ENCODE measurements at places on chromosomes 5 and 9.

GRCh38 chr9:14782286-14783051 lies 59.9 kb upstream of the CER1 start:
- DNase-seq = no peak

GRCh38 chr5:82466986-82467561 lies 188.9 kb upstream of the RPS23 start:
- no peak for DNase-seq

DNA sequence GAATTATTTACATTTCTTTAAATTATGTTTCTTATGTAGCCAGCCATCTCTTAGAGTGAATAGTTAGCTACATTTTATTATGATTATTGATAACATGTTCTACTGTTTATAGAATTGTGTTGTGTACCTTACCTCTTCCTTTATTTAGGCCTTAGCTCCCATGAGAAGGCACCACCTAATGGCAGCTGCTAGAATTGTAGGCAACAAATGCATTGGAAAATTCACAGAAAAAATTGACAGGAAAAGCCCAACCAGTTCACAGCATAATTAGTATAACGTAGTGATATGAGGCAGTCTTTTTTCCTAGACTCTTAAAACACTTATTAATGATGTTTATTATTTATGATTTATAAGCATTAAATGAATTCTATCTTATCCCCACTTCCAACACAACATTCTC lies 175.8 kb downstream of the WDR70 start:
- DNase-seq = no peak

GRCh38 chr9:12811935-12812334 lies 37.1 kb downstream of the LURAP1L start:
- DNase-seq = no peak

GRCh38 chr5:81425569-81425968 lies 31.6 kb upstream of the ACOT12 start:
- peak; percentile 1 for DNase-seq

GRCh38 chr5:150663936-150664335 lies 2.9 kb downstream of the MYOZ3 start:
- no peak for DNase-seq

DNA sequence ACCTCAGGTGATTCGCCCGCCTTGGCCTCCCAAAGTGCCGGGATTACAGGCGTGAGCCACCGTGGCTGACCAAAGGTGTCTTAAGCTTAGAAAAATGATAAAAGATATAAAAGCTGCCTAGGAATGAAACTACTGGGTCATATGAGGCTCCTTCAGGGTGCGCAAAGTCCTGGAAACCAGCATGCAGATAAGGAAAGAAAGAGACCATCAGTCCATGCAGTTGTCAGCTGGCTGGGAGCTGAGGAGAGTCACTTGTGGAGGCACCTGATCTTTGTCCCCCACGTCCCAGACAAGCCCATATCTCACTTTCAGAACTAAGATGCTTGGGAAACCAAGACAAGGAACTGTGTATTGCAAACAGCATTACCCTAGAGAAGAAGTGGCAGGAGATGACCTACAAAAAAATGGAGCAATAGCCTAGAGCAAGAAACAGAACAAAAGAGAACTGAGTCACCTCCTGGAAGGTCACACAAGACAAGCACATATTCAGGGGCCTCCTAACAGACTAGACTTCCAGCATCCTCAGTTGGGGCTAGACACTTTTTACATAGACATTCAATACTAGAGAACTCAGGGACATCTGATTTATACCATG lies 2.8 kb upstream of the CCDC125 start:
- DNase-seq = no peak

DNA sequence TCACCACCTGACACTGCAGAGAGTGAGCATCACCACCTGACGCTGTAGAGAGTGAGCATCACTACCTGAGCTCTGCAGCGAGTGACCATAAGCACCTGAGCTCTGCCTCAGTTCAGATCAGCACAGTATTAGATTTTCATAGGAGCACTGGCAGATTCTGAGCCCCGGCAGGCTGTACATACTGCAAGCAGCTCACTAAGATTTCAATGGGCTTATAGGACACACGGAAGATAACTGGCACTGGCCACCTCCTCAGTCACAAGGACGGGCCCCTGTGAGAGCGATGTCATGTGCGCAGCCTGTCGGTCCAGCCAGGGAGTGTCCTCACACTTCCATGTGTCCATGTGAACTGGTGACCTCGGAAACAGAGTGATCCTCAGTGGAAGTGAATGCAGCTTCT lies 153.5 kb upstream of the IRX2 start:
- DNase-seq = no peak

DNA sequence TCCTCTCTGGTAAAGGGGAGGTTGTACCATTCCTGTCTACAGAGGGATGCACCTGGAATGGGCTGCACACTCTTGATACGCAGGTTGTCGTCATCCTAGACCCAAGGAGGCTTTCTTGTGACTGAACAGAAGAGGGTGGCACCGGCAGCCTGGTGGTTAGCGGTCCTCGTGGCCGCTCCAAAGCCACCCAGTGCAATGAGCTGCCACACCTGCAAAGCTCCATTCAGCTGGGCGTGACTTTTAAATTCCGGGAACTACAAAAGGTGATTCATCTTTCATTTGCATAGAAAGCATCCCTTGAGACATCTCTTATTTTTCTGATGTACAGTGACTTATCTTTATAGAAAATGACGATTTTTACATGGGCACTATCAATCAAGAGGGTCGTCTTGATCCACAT lies 286.1 kb upstream of the IRX1 start:
- DNase-seq = no peak

DNA sequence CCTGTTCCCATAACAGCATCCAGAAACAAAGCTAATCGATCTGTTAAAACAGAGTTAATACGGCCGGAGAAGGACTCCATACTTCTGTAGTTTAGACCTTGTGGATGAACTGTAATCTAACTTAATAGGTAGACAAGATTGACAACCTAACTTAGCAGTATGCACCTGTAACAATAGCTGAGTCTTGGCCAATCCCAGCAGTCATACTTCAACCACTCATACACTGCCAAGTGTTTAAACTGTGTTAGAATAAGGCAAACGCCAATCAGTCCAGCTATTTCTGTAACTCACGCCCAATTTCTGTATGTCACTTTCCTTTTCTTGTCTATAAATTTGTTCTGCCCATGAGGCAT lies 33.7 kb upstream of the MACIR start:
- DNase-seq = no peak

- DNase-seq = no peak
Observed at GRCh38 chr9:125202846-125203618, 2.7 kb downstream of the RABEPK start.

GRCh38 chr5:33316773-33317172 lies 124.0 kb upstream of the TARS1 start:
- DNase-seq = no peak

GRCh38 chr5:137665678-137666460 lies 70.0 kb downstream of the KLHL3 start:
- DNase-seq = no peak

- DNase-seq = no peak
Observed at GRCh38 chr9:136023410-136024225, 62.4 kb upstream of the UBAC1 start.

GRCh38 chr5:111170279-111170678 lies 53.9 kb upstream of the CAMK4 start:
- no peak for DNase-seq

DNA sequence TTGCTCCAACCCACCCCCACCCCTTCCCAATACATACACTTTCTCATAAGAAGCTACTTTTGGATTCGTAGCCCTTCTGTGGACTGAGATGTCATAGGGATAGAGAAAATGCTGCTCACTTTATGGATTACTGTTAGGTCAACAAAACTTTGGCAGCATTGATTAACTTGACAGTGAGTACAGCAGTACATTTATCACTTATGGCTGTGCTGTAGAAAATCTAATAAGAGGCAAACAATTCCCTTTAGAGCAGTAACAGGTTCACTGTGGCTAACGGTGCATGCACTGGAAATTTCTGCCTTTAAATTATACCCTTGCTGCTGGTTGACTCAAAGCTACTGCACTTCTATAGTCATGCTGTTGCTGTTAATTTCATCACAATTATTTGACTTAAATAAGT lies 59.2 kb downstream of the PPIC start:
- DNase-seq = no peak

- DNase-seq = no peak
Observed at GRCh38 chr9:36788534-36788933, 215.8 kb downstream of the MELK start.

GRCh38 chr5:56640763-56641406 lies 174.5 kb upstream of the MAP3K1 start:
- no peak for DNase-seq

GRCh38 chr9:107606149-107606790 lies 116.7 kb upstream of the KLF4 start:
- no peak for DNase-seq

DNA sequence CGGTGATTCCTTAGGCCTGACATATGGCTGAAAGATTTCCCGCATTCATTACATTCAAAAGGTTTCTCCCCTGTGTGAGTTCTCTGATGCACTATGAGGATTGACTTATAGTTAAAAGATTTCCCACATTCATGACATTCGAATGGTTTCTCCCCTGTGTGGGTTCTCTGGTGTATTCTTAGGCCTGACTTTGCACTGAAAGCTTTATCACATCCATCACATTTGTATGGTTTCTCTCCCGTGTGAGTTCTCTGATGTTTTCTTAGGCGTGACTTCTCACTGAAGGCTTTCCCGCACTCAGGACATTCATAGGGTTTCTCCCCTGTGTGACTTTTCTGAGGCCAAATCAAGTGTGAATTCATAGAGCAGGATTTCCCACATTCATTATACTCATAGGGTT lies 35.8 kb downstream of the ZNF782 start:
- DNase-seq = no peak

DNA sequence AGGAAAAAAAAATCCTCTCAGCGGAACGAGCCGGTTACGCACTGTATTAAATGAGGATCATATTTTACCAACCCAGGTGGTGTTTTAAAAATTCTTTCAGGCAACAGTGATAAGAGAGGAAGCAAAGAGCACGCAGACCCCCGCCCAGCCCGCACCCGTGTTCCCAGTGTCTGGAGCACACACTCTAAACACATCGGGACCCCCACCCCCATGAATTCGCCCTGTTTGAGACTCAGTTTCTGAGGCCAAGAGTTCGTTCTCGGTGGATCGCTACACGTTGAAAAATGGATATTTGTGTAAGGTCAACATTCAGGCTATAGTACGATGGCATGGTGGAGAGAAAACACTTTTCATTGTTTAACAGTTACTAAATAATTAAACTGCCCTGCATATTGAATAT lies 196.3 kb downstream of the MEF2C start:
- DNase-seq = no peak

GRCh38 chr9:23088932-23089364 lies 642.3 kb downstream of the DMRTA1 start:
- DNase-seq = no peak

DNA sequence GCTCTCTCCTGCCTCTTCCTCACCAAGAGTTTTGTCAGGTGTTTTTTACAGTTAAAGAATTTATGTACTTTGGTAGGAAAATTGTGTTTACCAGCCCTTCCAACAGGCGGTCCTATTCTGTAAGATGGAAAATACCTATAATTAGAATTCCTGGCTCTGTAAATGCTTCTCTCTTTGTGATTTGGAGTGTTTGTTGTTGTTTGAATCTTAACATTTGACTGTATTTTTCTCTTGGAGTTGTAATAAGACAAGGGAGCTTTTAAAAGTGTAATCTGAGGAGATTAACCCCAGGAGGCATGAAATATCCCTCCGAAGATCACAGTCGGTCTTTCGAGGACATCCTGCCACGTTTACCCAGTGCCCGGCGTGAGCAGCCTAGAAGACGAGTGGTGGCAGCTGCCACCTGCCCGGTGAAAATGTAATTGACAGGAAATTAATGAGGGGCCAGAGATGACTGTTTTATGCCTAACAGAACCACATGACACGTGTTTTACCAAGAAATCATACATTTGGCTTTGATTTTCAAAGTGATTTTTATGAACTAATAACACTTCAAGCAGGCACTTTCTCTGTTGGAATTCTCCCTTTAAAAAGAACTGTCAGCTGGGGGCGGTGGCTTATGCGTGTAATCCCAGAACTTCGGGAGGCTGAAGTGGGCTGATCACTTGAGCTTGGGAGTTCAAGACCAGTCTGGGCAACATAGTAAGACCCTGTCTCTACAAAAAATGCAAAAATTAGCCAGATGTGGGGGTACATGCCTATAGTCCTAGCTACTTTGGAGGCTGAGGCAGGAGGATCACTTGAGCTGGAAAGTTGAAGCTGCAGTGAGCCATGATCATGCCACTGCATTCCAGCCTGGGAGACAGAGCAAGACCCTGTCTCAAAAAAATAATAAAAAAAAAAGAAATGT lies 20.0 kb downstream of the ANKRD33B start:
- no peak for DNase-seq

- DNase-seq = peak; percentile 16
Observed at GRCh38 chr9:80797831-80798688, 891.3 kb downstream of the TLE1 start.

GRCh38 chr5:171447226-171447625 lies 27.8 kb downstream of the FGF18 start:
- no peak for DNase-seq

DNA sequence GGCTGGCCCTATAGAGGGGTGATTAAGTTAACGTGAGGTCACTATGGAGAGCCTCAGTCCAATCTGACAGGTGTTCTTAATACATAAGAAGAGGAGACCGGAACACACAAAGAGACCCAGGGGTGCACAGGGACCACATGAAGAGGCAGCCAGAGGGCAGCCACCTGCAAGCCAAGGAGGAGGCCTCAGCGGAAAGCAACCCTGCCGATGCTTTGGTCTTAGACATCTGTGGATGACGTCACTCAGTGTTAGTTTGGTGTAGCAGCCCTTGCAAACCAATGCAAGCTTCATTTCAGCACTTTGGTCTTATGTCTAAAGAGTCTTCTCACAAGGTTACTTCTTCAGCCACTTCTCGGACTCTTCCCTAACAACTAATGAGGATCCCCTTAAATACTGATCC lies 47.6 kb upstream of the GRHPR start:
- DNase-seq = no peak

DNA sequence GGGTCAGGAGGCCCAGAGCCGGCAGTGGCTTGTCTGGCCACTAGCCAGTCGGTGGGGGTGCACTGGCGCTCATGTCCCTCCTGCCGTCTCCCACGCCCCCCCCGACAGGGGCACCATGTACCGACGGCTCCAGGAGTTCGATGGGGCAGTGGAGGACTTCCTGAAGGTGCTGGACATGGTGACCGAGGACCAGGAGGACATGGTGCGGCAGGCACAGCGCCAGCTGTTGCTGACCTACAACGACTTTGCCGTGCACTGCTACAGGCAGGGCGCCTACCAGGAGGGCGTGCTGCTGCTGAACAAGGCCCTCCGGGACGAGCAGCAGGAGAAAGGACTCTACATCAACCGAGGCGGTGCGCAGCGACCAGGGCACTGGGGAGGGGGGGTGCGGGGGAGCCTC lies 8.1 kb downstream of the TTC16 start:
- DNase-seq = no peak

- DNase-seq = no peak
Observed at GRCh38 chr5:154577416-154577815, 99.4 kb upstream of the HAND1 start.
